ENCODE measurements at places on chromosomes 13 and 19. TPM values are rescaled to one million over a fixed set of nuclear protein-coding genes. Genes with fewer than 3 reads are reported as not detected.

Gene B3GLCT
- total RNA-seq: 11.6 TPM

Gene ATP8B3
- total RNA-seq: 2.5 TPM

Gene NKPD1
- total RNA-seq: 1.2 TPM

Gene CEACAM1
- 0.44 TPM for total RNA-seq

Gene RGCC
- not detected for total RNA-seq

Gene GRIN2D
- total RNA-seq: 21.7 TPM

Gene SULT2A1
- not detected for total RNA-seq

Gene PABPC3
- total RNA-seq: 0.22 TPM

Gene PRODH2
- total RNA-seq: 0.64 TPM

Gene DCUN1D2
- 97.7 TPM for total RNA-seq

Gene TJP3
- 3.1 TPM for total RNA-seq

Gene CGB8
- total RNA-seq: not detected

Gene WASF3
- 10.1 TPM for total RNA-seq

Gene FAM216B
- total RNA-seq: not detected

Gene C1QTNF9B
- not detected for total RNA-seq

Gene TBXA2R
- total RNA-seq: not detected

Gene ZNF649
- total RNA-seq: 19.2 TPM

Gene CYP2S1
- total RNA-seq: 6.0 TPM

Gene PRTN3
- total RNA-seq: not detected

Gene AZU1
- 2.2 TPM for total RNA-seq

Gene GZMM
- 0.47 TPM for total RNA-seq

Gene ELSPBP1
- not detected for total RNA-seq

Gene DKKL1
- 2.8 TPM for total RNA-seq

Gene FRY
- total RNA-seq: 83.6 TPM

Gene PIN1
- 110 TPM for total RNA-seq

Gene LILRB5
- 0.17 TPM for total RNA-seq

Gene ANGPTL8
- not detected for total RNA-seq

Gene IL12RB1
- not detected for total RNA-seq

Gene N4BP2L1
- 1.9 TPM for total RNA-seq

Gene MAP4K1
- 6.3 TPM for total RNA-seq

Gene KLK4
- total RNA-seq: 0.66 TPM

Gene NEK5
- not detected for total RNA-seq

Gene HMGB1
- total RNA-seq: 501 TPM

Gene CGB7
- not detected for total RNA-seq

Gene SMIM24
- total RNA-seq: not detected

Gene SKA3
- total RNA-seq: 4.6 TPM

Gene CUL4A
- total RNA-seq: 43.2 TPM

Gene EPS8L1
- total RNA-seq: 114 TPM

Gene LMO7
- total RNA-seq: 5.0 TPM

Gene ZFR2
- total RNA-seq: 8.9 TPM

Gene ATP4A
- 0.32 TPM for total RNA-seq

Gene ZMYM5
- total RNA-seq: 20.1 TPM

Gene ZNF574
- total RNA-seq: 24.1 TPM

Gene VWA8
- 16.4 TPM for total RNA-seq

Gene GRAMD1A
- total RNA-seq: 220 TPM

Gene SIGLEC12
- total RNA-seq: not detected

Gene MBD3L2
- 1.5 TPM for total RNA-seq

Gene PTBP1
- 244 TPM for total RNA-seq

Gene CD22
- not detected for total RNA-seq

Gene ZNF101
- 8.0 TPM for total RNA-seq

Data from glutamatergic neuron (in vitro differentiated cells).